ENCODE measurements at places on chromosomes 3 and 15. TPM values are rescaled to one million over a fixed set of nuclear protein-coding genes. Genes with fewer than 3 reads are reported as not detected.
A peak's percentile ranks its signal among the peaks of the same experiment; 100 is the strongest.

The TEX55 gene
- not detected for total RNA-seq

The P3H2 gene
- 29.7 TPM for total RNA-seq

The WNT5A gene
- 96.0 TPM for total RNA-seq

The CLRN1 gene
- not detected for total RNA-seq

The PDE8A gene
- 25.6 TPM for total RNA-seq

The SCG5 gene
- total RNA-seq: 2.0 TPM

DNA sequence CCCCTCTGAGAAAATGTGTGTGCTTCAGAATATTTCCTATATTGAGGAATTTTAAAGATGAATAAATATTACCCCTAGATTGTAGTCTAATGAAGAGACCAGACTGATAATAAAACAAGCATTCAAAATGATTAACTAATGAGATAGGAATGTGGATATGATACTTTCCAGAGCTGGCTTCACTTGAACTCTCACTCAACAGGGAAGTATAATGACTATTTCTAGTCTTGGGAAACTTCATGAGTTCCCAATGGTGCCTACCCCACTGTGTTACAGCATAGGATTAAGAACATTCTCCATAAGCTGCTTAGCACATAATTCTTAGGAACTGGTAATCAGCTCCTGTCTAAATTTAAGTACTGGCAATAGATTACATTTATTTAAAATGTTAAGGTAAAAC lies 261.5 kb upstream of the ZNF385D start:
- DNase-seq: no peak

DNA sequence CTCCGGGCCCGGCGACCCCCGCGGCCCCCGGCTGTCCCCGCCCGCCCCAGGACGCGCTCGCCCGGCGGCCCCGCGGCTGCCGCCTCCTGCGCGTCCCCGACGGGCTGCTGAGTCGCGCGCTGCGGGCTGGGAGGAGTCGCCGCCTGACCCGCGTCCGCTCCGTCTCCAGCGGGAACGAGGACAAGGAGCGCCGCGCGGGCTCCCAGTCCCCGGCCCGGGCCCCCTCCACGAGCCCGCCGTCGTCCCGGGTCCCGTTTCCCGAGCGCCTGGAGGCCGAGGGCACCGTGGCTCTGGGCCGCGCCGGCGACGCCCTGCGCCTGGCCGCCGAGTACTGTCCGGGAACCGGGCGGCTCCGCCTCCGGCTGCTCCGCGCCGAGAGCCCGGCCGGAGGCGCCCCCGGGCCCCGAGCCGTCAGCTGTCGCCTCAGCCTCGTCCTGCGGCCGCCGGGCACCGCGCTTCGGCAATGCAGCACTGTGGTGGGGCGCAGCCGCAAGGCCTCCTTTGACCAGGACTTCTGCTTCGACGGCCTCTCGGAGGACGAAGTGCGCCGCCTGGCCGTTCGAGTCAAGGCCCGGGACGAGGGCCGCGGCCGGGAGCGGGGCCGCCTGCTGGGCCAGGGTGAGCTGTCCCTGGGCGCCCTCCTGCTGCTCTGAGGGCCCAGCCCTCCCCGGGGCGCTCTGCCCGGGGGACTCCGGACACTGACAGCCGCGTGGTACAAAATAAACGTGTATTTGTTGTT lies 1.5 kb downstream of the C2CD4A start:
- DNase-seq: peak; percentile 66

DNA sequence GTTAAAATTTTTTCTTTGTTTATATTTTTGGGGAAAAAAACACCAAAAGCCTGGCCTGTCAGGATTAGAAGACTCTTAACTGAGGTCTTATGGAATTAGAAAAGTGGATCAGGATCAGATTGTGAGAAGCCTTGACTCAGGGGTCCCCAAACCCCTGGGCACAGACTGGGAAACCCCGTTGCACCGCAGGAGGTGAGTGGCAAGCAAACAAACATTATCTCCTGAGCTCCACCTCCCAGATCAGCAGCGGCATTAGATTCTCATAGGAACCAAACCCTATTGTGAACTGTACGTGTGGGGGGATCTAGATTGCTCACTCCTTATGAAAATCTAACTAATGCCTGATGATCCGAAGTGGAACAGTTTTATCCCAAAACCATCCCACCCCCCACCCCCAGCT lies 117.2 kb downstream of the TCF12 start:
- DNase-seq: no peak

DNA sequence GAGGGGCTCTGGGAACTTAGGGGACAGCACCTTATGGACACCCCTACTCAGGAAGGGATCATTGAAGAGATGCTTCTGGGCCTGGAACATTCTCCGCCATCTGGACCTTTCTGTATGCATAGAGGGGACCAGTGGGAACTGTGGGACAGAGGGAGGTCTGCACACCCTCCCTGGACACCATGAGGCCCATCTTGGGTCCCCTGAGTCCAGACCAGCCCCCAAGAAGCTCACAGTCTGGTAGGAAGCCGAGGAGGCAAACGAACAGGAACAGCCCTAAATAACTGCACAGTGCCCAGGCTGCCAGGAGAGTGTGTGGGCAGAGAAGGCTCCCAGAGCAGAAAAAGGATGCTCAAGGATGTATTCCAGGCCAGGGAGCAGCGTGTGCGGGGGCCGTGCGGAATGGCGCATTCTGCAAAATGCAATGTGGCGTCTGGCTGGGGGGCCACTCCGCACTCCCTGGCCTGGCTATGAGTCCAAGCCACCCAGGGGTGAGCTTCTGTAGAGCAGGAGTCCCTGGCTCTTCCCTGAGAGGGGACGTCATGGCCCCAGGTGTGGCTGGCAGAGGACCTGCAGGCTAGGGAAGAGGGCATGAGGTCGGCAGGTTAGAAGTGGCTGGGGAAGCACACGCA lies 24.5 kb upstream of the KLF13 start:
- no peak for DNase-seq

DNA sequence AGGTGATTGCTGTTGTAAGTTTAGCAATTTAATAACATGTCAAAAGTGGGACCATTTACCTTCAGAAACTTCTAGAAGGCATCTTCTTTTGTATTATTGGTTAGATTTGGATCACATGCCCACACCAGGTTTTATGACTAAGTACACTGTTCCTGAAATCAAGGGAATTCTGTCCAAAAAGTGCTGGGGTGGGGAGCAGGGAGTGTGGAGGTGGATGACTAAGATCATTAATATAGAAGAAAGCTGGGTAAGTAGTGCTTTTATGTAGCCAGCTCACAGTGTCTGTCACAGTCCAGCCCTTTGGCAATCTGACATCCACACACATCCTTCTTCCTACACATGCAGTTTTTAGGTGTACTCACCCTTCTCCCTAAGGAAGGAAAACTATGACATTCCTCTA lies 120.0 kb downstream of the TMCO5A start:
- no peak for DNase-seq

GRCh38 chr15:90560229-90560776 lies 30.6 kb downstream of the CRTC3 start:
- DNase-seq: peak; percentile 49

DNA sequence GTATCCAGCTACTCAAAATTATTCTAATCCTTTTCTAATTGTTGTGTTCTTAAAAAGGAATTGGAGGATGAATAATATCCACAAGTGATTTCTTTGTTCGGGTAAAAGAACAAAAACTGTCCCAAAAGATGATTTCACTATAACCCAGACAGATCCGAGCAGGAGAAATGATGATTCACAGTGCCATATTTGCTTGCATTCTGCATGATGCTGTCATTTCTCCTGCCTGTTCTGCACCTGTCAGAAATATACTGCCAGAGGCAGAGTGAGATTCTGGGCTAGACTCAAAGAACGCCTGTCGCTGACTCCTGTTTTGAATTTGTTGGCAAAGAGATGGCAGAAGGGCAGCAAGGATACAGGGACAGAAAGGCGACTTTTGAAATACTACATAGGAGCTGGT lies 34.7 kb upstream of the SLC24A5 start:
- DNase-seq: no peak

DNA sequence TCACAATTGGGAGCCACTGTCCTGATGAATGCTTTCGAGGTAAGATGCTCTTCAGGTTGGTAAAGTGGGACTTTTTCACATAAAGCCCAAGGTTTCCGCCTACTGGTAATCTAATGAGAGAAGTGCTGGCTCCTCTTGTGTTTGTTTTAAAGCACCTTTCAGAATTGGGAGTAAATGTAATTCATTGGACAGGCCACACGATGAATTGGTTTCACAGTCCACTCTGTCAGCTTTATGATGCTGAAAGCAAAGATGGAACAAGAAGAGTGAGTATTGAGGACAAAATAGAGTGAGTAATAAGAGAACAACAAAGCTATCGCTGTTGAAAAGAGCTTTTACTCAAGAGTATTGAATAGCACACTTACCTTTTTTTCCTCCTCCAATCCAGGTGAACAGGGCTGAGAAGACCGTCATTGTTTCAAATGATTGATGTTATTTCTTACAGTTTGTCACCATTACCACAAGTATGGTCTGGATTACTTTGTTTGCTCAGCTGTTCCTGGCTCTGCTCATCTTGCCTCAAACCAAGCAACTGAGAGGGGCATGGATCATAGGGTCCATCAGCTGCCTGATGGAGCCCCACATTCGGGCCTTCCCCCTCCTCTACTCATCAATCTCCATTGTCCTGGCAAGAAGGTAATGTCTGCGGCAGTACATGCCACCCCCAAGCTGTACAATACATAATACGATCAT lies 136.1 kb upstream of the CNTN4 start:
- no peak for DNase-seq

DNA sequence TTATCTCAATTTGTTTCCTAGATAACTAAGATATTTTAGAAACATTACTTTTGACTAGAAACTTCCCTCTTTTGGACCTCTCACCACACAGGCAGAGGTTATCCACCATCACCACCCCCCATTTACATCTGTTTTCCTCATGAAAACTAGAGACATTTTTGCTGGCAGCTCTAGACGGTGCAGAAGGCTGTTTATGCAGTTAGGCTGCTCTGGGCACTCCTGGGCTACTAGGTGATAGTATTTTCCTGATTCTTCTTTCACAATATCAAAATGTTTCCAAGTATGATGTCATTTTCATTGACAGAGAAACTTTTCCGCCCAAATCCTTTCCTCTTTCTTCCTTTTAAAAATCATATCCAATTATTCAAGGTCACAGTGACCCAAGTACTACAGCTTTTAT lies 67.1 kb downstream of the PLOD2 start:
- DNase-seq: no peak

GRCh38 chr3:17030956-17031652 lies 146.3 kb downstream of the PLCL2 start:
- no peak for DNase-seq

- DNase-seq: no peak
Observed at GRCh38 chr3:103494011-103494410, 1059.2 kb downstream of the ZPLD1 start.

GRCh38 chr3:61665987-61666386 lies 104.6 kb downstream of the PTPRG start:
- no peak for DNase-seq

DNA sequence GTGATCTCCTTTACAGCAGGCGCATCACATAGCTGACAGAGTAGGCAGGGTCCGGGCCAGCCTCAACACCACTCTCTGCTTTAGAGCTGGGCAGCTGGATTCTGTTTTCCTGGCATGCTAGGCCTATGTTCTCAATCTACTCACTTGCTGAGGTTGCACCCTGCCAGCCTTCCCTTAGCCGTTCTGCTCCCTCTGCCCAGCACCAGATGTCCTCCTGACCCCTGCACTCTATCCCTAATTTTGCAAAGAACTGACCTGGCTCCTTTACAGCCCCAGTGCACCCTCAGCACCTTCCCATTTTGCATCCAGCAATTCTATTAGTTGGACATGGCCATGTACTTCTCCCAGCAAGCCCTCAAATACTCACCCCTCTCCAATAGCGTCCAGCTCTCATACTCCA lies 371.6 kb upstream of the WNT5A start:
- no peak for DNase-seq

- peak; percentile 81 for DNase-seq
Observed at GRCh38 chr15:42385206-42385979, 26.1 kb downstream of the CAPN3 start.

DNA sequence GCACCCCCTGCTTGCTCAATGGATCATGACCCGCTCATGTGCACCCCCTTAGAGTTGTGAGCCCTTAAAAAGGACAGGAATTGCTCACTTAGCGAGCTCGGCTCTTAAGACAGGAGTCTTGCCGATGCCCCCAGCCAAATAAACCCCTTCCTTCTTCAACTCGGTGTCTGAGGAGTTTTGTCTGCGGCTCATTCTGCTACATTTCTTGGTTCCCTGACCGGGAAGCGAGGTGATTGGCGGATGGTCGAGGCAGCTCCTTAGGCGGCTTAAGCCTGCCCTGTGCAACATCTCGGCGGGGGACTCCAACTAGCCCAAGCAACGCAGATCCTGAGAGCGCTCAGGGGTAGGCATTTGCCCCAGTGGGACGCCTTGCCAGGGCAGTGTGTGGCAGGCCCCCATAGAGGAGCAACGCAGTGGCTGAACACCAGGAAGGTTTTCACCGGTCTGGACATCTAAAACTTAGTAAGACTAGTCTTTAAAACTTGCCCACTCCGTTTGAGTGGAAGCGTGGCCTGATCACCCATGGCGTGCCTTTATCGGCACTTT lies 9.5 kb downstream of the SLCO2A1 start:
- no peak for DNase-seq

- DNase-seq: no peak
Observed at GRCh38 chr3:17179381-17180205, 294.8 kb downstream of the PLCL2 start.

- no peak for DNase-seq
Observed at GRCh38 chr3:1752205-1752604, 346.5 kb upstream of the CNTN4 start.

GRCh38 chr3:67641451-67641850 lies 13.0 kb downstream of the SUCLG2 start:
- DNase-seq: no peak

DNA sequence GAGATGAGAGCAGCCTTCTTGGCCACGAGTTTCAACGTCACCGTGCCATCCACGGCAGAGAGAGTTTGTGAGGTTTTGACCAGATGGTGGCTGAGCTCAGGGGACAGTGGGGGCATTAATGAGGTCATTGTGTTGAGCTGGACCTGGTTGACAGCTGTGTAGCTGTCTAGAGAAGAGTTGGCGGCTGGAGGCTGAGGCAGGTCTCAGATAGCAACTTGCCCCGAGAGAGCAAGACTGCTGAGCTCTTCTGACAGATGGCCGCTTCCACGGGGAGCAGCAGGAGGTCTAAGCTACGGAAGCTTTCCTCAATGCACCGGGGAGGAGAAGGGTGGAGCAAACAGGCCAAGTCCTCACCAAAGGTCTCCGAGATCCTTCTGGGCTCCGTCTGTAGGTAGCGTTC lies 44.8 kb upstream of the EIF5A2 start:
- no peak for DNase-seq

Data from hepatocyte (in vitro differentiated cells).